ENCODE measurements at places on chromosomes 1 and 21.

DNA sequence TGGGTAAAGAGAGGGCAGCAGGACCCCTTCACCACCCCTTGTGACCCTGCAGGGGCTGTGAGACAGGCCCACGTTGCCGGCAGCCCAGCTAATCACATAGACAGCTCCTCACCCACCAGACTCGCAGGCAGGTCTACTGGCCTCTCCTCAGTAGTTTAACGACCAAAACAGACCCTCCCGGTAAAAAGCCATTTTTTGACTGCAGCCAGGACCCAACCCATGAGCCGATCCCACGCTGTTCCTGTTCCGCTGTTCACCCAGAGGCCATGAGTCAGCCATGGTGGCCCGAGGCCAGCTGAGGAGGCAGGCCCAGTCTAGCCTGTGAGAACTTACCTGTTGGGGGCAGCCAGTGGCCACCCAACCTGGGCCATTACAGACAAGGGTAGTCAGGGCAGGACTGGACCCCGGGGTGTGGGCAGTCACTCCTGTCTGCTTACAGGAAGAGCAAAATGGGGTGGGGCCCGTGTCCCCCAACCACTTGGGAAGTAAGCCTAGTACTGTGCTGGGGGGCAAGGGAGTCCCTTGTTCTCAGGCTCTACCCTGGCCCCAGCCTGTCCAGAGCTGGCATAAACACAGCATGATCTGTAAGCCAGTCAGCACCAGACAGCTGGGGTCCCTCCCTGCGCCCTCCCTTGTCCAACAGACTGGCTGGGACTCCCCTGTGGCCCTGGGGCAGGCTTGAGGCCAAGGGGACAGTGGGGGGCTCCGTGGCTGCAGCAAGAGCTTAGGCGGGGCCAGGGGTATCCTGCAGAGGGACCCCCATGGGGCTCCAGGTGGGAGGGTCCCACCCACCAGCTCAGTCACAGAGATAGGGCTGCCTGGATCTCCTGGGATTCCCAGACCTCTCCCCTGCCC is 61.9 kb downstream of the WNT9A start:
- peak; percentile 85 for DNase-seq

- DNase-seq = no peak
Observed at GRCh38 chr1:160210561-160210960, 5.4 kb downstream of the PEA15 start.

GRCh38 chr1:8823295-8823664 is 5.8 kb upstream of the RERE start:
- no peak for DNase-seq

DNA sequence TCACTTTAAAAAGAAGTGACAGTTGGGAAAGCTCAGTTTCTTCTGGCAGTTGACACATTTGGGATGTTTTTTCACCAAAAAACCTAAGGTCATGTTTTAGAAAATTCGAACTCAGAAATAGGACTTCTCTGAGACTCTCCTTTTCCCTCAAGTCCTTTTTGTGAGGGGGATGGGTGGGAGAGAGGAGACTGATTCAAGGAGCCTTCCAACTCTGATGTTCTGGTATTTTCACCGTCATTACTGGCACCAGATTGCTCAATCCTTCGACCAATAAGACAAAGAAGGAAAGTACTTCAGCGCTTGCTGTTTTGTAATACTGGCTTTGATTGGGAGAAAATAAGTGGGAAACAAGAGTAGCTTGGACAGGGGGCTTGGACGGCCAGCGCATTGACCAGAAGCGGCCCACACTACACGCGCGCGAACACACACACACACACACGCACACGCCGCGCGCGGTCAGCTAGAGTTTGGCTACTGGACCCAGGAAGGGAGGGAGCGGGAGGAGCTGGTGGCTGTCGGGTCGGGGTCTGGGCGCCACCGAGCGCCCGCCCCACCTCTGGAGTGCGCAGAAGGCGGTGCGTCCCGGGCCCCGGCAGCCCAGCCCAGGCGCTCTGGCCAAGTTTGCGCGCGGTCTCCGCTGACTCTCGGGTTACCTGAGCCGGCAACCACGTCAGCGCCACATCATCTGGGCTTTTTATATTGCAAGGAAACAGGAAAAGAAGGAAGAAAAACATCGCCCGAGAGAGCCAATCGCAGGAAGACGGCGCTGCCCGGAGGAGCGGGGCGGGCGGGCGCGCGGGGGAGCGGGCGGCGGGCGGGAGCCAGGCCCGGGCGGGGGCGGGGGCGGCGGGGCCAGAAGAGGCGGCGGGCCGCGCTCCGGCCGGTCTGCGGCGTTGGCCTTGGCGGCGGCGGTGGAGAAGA is at the start of gene KCNK1:
KCNK1 (plus strand) TSS at position 855 of the 921 bp plus-strand sequence; CDS start at position 921, 66 bp downstream.
- DNase-seq = peak; percentile 77

DNA sequence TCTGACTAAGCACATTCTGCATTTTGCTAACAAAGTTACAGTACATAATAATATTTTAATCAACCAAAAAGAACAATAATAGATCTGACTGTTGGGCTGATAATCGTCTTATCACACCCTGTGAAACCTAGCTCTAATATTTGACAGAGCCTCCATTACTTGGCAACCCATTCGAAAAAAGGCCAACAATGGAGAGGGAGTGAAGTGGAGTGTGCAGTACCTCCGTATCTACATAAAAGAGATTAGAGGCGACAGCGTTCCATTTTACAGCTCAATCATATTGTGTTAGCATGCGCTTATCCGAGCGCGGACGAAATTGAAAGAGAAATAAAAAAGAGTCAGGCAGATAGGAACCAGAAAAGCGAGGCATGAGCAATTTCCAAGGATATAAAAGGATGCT is 137.3 kb upstream of the USH2A start:
- DNase-seq = no peak
